ENCODE measurements at places on chromosomes 4 and X. TPM values are rescaled to one million over a fixed set of nuclear protein-coding genes. Genes with fewer than 3 reads are reported as not detected.

Gene FAM47E
- total RNA-seq = 2.8 TPM

Gene NPY5R
- not detected for total RNA-seq

- DNase-seq = no peak
Measured at GRCh38 chr4:130479674-130480073, 1383.7 kb downstream of the C4orf33 start.

- DNase-seq = no peak
Measured at GRCh38 chr4:121370729-121371325, 10.0 kb downstream of the QRFPR start.

DNA sequence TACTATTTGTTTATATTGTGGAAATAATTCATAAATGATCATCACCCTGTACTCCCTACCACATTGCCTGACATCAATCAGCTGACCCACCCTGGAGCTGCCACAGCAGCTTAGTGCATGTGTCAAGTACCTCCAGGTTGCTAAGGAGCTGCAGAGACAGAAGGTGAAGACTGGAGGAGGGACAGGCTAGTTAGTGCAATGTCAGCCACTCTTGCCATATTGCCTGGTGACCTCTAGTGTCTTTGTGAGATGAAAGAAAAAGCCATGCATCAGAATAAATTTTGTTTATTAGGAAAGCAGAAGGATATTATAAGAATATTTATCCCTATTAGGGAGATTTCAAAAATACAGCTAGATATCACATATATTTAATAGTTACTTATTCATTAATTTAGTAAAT, 243.9 kb upstream of the FAT4 start:
- DNase-seq = no peak
